CD14-positive monocyte (primary cell): ENCODE measurements at places on chromosomes 7 and 10.

DNA sequence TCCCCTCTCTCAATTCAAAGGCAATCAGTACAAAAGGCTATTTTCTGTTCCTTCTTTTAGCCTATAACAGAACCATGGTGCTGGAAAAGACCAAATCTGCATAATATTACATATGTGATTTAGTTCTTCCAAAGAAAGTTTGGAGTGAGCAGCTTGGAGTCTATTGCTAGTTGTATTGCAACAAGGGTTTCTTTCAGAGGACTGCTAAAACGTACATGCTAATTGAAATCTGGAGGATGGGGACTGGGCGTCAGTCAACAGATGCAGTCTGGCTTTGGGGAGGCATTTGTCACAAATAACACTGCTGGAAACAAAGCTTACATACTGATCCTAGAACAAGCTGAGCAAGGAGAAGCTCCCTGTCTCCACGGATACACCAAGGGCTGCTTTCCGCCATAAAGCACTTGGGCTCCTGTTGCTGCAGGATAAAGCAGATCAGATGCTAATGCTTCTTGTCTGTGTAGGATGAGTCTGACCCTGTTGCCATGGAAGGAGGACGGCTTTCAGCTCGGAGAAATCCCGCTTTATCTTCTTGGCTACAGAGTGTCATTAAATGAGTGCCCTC, 883.5 kb downstream of the SORCS1 start:
- no peak for DNase-seq

GRCh38 chr7:74511345-74511744, 57.6 kb downstream of the GTF2IRD1 start:
- no peak for DNase-seq

DNA sequence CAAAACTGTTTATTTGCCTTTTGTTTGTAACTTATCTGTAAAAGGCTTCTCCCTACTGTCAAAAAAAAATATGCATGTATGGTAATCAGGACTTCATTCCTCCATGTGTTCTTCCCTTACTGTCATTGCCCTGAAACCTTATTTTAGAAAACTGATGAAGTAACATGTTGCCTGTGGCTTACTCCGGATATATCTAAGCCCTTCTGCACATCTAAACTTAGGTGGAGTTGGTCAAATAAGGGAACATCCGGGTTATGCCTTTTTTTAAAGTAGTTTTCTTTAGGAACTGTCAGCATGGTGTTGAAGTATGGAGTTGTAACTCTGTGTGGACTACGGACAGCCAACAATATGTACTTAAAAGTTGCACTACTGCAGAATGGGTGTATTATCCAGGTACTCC, 6.2 kb downstream of the SAR1A start:
- no peak for DNase-seq

- DNase-seq, result no peak
Observed at GRCh38 chr7:49731836-49732235, 41.6 kb upstream of the VWC2 start.

DNA sequence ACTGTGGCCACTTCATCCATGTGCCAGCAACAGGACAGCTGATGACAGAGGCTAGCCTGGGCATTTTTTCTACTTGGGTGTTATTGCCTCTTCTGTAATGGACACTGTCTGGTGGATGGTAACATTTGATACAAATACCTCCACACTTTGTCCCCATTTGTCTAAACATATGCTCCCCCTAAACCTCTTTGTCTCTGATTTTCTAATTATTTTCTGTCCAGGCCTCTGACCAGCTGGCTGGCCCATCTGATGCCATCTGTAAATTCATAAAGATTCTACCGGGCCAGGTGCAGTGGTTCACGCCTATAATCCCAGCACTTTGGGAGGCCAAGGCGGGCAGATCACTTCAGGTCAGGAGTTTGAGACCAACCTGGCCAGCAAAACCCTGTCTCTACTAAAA, 84.7 kb upstream of the IFRD1 start:
- DNase-seq, result no peak

DNA sequence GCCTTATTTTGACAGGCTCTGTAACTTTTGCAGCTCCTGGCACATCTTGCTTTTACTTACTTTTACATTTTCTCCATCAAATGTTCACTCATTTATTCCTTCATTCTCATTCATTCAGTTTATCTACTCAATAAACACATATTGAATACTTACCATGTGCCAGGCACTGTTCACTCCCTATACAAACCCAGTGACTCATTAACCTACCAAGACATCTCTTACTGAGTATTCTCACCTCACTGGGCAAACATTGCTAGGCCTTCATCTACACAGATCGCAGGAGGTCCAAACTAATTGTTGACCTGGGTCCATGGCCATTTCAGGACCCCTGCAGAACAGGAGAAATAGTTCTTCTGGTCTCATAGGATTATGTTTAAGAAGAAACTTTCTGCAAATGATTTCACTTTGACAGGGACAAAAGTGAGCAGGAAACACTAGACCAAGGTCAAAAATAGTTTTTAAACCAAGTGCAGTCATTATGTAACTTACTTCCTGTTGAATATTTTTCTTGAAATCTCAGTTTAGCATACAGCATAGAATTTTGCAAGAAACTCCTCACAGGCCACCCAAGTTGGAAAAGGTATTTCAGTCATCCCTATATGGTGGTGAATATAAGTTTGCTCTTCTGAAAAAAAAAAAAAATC, 17.6 kb downstream of the SLC26A4 start:
- DNase-seq, result no peak

DNA sequence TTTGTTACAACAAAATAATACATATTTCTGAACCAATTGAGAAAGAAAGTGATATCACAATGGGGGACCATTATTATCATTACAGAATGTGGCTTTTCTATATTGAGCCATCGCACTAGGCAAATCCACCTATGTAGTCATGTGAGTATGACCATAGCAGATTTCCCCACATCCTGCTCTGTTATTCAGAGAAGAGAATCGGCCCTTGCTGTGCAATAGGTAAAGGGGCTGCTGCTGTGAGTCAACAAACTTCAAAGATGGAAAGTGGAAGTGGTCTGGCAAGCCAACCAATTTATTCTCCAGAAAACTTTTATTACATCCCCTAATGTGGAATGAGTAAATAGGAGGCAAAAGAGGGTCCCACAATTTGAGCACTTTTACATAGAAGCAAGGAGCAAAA, 573.4 kb downstream of the ETV1 start:
- DNase-seq, result no peak

DNA sequence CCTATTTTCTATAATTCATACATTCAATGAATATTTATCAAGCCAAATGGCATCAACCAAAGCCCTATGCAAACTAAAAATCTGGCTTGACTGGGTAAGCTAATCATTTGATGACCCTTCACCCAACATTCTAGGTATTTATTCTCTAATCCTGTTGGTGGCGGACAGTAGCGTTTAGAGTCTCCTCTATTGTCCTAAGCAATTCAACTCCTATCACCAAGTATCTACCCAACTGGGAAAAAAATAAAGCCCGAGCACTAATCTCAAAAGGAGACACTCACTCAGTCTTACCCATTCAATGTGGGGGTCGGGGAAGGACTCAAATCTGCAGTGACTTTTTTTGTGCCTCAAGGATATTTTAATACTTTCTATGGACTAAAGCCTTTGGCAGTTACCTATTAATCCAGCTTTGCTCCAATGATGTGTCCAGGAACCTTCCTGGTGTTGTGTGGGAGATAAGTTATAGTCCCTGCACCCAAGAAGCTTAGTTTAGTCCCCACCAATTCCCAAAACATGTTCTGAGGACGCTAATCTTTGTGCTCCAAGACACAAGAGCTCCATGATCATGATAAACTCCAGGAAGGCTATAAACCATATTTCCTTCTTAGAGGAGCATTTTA, 30.6 kb downstream of the DNMBP start:
- DNase-seq, result no peak

DNA sequence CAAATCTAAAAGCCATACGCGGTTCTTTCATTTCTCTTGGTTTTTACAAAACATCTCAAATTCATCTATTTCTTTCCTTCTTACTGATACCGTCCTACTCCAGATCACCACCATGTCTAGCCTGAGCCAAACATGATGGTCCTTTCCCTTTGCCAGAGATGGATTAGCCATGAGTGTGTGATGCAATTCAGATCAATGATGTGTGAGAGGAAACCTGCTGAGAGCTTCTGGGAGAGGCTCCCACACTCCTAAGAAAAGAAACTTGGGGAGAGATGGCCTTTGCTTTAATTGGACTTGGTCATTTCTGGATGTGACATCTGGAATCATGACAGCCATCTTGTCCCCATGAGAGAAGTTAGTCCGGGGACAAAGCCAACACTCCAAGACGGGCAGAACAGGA, 367.2 kb downstream of the FGFR2 start:
- no peak for DNase-seq

GRCh38 chr10:71606257-71607081, 113.1 kb downstream of the C10orf105 start:
- DNase-seq, result no peak

DNA sequence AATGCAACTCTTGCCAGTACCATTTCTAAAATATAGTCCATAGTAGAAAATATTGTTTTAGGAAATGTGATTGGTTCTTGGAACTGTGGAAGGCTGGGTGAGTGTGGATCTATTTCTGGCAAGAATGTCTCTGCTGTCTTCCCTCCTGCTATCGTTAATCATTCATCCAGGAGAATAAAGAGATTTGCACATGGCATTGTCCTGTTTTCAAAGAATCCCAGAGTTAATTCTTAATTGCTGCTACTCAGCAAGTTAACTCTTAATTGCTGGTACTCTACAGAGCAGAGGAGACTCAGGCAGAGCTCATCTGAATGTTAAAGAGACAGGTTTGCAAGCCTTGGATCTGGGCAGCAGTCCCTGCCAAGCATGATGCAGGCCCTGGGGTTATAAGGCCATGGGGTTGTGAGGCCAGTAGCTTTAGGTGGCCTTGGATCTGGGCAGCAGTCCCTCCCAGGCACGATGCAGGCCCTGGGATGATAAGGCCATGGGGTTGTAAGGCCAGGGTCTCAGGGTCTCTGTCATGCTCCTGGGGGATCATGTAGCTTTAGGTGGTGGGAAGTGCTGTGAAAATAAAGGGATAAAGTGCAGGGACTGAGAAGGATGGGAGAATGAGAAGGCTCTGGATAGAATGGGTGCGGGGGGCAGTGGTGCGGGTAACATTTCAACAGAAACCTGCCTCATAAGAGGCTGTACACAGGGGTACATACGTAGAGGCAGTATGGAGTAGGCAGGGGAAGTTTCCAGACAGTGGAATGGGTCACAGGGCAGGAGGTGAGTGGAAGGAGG, 162.3 kb downstream of the SVIL start:
- no peak for DNase-seq

- DNase-seq, result no peak
Observed at GRCh38 chr10:75788394-75789205, 357.2 kb downstream of the LRMDA start.

DNA sequence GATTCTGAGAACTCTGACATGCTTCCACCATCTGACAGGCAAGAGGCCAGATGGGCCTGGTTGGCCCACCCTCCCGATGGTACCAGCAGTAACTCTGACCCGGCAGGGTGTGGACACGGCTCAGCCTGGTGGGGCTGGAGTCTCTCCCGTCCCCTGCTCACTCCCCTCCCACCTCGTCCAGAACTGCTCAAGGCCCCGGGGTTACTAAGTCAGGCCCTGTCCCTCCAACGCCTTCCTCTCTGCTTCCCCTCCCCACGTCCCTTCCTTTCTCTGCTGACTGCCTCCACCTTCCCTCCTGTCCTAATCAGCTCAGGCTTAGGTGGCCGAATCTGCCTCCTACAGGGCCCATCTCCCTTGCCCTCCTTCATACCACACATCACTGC, 12.5 kb downstream of the CALML5 start:
- DNase-seq, result no peak

GRCh38 chr7:1029637-1030443, 14.5 kb upstream of the GPR146 start:
- peak; percentile 50 for DNase-seq

GRCh38 chr10:122326806-122327205, 47.7 kb upstream of the PLEKHA1 start:
- no peak for DNase-seq

- no peak for DNase-seq
Observed at GRCh38 chr10:6695519-6695918, 115.4 kb upstream of the PRKCQ start.

DNA sequence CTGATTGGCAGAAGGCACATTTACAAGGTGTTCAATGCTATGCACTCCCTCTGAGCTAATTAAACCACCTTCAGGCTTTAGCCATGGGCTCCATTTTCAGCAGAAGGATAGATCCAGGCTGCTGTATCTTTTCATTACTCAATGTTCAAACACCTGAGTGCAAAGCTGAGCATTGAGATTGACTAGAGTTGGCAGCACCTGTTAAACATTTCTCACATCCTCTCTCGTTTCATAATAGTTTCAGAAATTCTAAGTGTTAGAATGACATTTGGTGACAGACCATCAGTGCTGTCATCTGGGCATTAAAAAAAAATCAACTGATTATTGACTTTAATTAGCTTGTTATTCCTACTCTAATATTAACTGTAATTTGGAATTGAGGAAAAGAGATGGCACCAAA, 187.1 kb upstream of the SEMA3E start:
- DNase-seq, result no peak

- no peak for DNase-seq
Observed at GRCh38 chr10:104256335-104256961, 1.8 kb downstream of the GSTO1 start.

GRCh38 chr10:124589491-124590041, 127.9 kb downstream of the LHPP start:
- DNase-seq, result no peak

- no peak for DNase-seq
Observed at GRCh38 chr10:4645836-4646235, 180.2 kb upstream of the AKR1E2 start.

DNA sequence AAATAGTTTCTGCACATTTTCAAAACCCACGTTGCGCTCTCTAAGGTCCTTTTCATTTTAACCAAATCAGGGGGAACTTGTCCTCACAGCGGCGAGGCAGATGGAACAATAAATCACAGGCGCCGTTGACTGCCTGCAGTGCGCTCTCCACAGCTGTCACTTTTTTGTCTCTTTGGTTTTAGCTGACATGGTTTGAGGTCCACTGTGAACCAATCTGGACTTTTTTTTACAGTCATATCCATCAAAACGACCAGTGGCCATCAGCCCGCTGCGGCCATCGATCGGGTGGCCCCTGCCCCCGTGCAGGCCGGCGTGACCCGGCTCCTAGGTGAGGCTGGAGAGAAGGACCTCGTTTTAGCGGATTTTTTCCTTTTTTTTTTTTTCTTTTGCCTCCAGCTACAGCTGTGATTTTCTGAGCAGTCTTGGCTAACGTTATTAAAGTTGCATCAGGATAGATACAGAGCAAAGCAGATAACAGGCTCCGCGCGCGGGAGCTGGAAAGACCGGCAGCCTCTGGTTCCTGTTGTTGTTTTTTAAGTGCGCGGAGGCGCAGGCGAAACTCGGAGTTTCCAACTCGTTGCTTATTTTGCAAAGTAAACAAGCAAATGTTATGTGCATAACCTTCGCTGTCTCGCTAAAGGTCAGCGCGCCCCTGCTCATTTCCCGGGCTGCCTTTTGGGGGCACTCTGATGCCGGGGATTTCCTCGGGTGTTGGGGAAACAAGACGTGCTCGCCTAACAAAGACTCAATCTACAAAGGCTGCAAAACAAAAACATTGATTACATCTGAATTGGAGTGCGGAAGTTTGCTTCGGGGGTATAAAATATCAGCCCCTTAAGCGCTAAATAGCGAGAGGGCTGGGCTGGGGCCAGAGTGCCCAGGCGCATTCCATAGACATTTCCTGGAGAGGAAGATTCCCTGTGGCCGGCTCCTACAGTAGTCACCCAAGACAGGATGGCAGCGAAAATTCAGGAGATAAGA, 414.8 kb upstream of the MKI67 start:
- no peak for DNase-seq
